ENCODE measurements at places on chromosomes 5 and 9.

- DNase-seq: no peak
Observed at GRCh38 chr5:10969684-10970180, 208.7 kb upstream of the DAP start.

DNA sequence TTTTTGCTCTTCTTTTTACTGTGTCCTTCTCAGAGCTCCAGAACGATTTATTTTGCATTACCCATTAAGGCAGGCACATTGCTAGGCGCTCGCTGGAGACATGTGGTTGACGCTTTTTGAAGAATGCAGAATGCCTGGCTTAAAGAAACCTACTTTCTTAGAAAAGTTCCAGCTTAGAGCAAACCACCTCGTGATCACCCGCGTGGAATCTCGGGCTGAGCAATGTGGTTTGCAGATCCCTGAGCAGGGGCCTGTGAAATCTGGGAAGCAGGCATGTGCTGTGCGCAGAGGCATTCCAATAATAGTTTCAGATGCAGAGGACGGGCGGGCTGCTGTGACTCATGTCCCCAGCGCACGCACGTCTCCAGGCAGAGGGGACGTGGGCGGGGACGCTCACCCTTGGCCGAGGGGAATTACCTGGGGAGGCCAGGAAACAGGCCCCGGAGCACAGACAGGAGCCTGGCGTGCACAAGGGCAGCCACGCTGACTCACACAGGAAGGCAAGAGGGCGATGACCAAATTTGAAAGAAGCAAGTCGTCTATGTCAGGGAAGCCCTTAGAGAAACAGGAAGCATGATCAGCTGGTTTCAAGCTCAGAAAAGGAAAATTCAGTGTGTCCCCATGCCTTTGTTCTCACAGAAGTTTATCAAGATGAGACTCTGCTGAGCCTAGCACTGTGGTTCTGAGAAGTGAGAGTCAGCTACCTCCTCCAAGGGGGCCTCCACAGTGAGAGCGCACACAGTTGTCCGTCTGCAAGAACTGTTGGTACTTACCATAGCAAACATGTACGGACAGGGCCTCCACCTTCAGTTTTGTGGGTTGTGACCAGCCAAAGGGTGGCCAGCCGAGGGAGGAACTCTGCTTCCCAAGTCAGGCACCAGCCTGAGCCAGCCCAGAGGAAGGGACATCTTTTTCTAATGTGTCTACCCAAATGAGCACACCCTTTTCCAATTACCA, 218.6 kb downstream of the PIK3R1 start:
- peak; percentile 90 for DNase-seq

- no peak for DNase-seq
Observed at GRCh38 chr5:307794-308579, 13.5 kb upstream of the AHRR start.

DNA sequence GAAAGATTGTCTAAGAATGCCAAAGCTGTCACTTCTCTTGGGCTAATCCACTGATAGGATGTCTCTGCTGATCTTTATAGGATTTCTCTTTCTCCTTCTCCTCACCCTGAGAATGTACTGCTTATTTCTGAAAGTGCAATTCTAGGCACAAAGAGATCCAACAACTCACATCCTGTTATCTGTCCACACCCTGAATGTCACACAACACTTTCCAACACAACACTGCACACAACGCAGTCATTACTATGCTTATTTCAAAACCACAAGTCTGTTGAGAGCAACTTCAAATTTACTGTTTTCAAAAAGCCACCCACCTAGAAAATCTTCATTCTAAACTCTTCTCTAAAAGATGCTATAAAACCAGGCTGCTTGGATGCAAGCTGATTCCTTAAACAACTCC, 215.0 kb downstream of the ROR2 start:
- no peak for DNase-seq

GRCh38 chr9:107704774-107705173, 215.2 kb upstream of the KLF4 start:
- DNase-seq: no peak

GRCh38 chr5:130541617-130542221, 623.3 kb downstream of the HINT1 start:
- peak; percentile 57 for DNase-seq

DNA sequence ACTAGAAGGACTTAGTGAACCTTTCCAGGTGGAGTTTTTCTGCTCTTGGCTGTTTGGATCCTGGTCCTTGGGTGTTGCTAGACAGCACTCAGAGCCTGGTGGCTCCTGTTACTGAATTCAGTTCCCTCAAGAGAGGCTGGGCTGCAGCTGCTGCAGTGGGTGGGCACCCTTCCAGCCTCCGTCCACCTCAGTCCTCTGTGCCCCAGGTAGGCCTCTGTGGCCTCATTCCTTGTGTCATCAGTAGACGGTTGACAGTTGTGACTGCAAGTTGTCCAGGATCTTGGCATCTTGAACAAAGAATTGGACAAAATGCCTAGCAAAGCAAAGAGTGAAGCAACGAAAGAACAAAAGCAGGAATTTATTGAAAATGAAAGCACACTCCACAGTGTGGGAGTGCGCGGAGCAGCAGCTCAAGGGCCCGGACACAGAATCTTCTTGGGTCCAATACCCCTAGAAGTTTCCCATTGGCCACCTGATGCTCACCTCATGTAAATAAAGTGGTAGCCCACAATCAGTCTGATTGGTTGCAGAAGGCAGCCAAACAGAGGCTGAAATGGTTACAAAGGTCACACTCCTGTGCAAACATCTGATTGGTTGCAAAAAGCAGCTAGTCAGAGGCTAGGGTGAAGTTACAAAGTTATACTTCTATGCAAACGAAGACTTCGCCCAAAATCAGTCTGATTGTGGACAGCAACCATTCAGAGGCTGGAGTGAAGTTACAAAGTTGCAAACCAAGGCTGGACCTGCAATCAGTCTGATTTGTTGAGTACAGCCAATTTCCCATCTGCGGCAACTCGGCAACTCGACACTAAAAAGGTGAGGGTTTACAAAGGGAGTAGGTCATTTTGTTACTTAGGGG, 40.1 kb downstream of the F2R start:
- no peak for DNase-seq

Measured in fibroblast of skin of left biceps (primary cell).